ENCODE measurements at places on chromosomes 1 and 21.

DNA sequence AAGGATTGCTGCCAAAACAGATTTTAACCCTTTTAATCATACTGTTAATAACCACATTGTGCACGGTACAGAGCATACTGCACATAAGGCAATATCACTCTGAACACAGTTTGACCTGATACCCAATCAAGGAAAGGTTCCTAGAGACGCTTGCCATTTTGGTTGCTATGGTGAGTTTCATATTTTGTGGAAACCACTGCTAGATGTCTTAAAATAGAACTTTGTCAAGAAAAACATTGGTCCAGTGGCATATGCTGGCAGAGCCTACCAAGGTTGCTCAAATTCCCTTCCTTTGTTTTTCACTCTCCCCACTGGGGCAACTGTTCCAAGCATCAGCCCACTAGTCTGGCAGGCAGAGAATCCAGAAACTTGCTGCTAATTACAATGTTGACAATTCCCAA is 114.8 kb upstream of the DPYD start:
- DNase-seq: no peak

DNA sequence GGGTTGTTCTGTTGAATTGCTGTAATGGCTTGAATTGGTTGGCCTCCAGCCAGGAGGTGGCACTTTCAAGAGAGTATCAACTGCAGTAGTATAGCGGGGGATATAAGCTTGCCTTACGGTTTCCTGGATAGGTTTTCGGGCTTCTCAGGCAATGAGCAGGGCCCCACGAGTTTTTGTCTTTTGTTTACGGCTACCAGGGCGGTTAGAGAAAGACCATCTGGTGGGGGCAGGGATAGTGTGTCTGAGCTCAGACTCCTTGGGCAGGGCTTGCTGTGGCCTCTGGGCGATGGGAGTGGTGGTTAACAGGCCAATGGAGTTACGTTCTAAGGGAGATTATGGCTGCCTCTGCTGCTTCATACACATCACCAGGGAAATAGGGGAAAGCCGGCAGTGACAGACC is 62.8 kb downstream of the DTL start:
- no peak for DNase-seq

DNA sequence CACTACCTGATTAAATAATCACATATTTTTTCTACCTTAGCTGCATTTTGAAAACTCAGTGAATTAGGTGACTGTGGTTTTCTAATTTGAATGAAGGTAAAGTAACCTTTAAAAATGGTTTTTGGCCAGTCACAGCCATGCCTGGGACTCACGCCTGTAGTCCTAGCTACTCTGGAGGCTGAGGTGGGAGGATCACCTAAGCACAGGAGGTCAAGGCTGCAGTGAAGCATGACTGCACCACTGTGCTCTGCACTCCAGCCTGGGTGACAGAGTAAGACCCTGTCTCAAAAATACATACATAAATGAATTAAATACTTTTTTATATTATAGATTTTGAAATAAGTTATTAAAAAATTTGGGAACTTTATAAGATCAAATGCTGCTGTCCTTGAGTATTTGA is 5.7 kb downstream of the CNST start:
- DNase-seq: no peak

- no peak for DNase-seq
These were observed 769 bp upstream of the ADAMTS4 start for GRCh38 chr1:161199506-161200139.

DNA sequence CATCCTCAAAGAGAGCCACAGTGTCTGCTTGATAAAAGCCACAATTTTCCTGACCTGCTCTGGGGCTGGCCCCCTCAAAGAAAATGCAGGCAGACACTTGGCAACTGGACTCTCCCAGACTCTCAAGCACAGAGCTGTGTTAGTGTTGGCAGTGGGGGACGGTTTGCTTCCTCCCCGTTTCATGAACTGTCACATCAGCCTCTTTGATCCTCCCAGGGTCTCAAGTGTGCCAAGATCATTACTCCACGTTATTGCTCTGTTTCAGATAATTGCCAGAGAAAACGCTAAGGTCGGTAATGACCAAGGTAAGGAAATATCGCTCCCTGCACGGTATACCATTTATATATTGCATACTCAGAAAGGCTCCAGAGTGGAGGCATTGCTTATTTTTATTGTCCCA is 138.8 kb downstream of the NTMT2 start:
- DNase-seq: no peak

- DNase-seq: no peak
These were observed 12.7 kb upstream of the SLAMF1 start for GRCh38 chr1:160659566-160659965.

DNA sequence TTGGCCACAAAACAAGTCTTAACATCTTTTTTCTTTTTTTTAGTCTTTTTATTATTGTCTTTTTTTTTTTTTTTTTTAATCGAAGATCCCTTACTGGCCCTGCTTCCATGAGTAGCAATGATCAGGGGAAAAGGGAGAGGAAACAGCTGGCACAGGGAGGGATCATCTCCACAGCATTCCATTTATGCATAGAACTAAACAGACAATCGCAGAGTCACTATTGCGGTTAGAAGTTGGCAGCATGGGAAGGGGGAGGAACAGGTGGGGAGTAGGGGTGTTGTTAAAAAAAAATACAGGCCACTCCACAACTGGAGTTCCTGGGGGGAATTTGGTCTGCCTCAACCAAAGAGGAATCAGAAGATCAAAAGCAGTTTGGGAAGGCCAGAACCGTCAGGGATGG is 55.4 kb downstream of the C1orf185 start:
- DNase-seq: no peak

DNA sequence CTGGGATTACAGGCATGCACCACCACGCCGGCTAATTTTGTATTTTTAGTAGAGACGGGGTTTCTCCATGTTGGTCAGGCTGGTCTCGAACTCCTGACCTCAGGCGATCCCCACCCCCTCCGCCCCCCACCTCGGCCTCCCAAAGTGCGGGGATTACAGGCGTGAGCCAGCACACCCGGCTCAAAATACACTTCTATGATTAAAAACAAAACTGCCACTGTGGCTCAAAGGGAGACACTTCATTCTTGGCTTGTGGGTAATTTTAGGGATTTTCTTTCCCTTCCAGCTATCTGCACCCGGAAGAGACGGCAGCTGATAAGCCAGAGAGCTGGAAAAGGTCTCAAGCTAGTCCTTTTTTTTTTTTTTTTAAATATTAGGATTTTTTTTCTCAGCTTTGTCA is 24.5 kb downstream of the TMPRSS2 start:
- no peak for DNase-seq

- peak; percentile 41 for DNase-seq
These were observed 950 bp upstream of the EVA1C start for GRCh38 chr21:32411350-32412161.

Data from T-helper 1 cell (primary cell).